A172 (cell line): ENCODE measurements at places on chromosomes 5 and 9. TPM values are rescaled to one million over a fixed set of nuclear protein-coding genes. Genes with fewer than 3 reads are reported as not detected.
A peak's percentile ranks its signal among the peaks of the same experiment; 100 is the strongest.

GRCh38 chr9:105385381-105385985 lies 62.4 kb upstream of the FSD1L start:
- peak; percentile 85 for DNase-seq

DNA sequence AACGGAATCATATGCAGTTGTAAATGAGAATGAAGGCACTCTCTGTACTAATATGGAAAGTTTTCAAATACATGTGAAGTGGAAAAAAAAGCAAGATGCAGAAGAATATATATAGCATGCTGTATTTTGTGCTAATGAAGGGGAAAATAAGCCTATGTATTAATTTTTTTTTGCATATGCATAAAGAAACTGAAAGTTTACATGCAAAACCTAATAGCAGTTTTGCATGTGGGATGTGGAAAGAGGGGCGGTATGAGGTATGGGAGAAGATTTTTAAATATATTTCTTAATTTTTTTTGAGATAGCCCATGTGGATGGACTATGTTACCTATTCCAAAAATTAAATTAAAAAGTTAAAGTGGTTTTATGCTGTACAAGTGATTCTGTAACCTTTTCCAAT lies 83.7 kb upstream of the IL12B start:
- no peak for DNase-seq

- no peak for DNase-seq
These were observed 144.9 kb downstream of the BARX1 start for GRCh38 chr9:93810028-93810971.

GRCh38 chr9:131329241-131329641 lies 39.7 kb downstream of the PLPP7 start:
- no peak for DNase-seq

DNA sequence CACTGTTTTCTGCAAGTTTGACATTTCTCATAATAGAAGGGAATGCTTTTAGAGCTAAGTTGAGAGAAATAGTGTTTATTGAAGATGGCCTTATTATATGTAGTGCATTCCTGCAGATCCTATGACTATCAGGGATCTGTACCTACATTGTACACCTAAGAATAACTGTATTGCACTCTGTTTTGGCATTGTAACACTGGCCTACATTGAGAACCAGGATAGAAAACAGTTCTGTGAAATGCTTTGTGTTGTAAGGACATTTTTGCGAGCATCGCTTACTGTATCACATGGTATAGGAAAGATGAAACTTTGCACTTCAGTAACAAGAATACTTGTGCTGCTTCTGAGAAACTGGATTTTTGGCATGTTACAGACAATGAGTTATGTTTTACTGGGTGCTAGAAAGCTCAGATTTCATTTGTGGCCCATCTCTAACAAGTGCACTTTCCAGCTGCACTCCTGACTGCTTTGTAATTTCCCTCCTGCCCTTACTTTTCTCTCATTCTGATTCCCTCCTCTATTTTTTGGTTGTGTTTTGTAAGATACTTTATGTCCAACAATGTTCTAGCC lies 30.6 kb downstream of the C9orf85 start:
- DNase-seq = no peak

DNA sequence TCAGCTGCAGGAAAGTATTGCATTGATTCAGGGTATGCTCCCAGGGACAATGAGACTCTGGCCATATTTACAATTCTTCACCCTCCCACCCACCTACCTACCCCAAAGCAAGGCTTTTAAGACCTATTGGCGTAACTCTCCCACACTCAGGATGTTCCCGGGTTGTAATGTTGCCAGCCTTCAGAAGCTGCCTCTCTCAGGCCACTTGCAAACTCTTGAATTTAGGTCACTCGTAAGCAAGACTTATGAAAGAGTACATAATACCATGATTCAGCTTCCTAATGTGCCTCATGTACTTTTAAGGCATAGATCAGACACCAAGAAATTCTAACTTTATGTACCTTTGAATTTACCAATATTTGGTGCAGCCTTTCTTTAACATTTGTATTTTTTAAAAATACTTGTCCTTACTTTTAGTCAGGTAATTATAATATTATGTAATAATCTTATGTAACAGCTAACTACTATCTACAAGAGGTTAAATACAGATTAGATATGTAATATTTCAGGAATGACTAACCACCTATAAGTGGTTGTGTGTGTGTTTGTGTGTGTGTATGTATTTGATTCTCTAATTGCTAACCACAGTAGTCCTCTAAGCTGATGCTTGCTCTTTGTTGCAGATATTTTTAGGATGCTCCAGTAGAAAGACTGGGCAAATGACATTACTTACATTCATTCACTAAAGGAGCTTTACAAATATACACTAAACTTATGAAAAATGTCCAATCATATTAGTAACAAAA lies 630.5 kb upstream of the MEF2C start:
- no peak for DNase-seq

GRCh38 chr5:39800042-39800601 lies 375.3 kb upstream of the DAB2 start:
- DNase-seq = no peak

DNA sequence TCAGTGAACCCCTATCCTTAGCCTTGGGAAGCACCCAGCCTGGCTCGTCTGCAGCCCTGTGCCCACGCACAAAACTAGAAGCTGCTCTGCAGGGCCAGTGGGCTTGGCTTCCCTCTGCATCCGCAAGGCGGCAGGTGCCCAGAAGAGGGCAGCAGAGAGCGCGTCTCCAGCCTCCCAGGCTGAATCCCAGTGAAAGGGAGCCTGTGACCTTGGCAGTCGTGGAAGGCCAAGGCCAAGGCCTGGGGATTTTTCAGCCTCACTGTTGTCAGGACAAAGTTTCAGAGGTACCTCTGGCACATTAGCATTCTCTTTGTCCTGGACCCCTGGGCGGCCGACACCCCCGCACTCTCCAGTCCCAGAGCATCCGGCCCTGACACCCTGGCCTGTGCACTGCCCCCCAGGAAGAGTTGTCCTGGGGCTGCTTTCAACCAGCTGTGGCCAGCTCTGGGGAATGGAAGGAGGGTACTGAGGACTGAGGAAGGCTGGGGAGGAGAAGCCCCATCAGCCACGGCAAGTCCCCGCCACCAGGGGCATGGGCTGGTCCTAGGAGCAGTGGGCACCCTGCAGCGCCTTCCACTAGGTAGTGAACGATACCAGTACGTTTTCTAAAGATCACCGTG lies 63.6 kb upstream of the IL17B start:
- peak; percentile 69 for DNase-seq

GRCh38 chr5:52846182-52846842 lies 58.6 kb downstream of the ITGA1 start:
- no peak for DNase-seq

DNA sequence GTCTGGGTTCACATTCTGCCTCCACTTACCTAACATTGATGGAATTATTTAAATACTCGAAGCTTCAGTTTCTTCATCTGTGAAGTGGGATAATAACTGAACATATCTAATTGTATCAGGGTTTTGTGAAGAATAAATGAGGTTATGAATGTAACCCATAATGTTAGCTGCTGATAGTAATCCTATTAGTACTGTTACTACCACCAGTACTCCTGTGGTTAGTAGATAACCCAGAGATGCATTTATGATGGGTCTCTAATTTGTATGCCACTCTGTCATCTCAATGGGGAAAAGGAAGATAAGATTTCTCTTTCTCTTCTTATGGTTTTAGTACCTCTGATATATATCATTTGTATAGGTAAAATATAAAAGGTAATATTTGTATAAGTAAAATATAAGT lies 16.0 kb downstream of the CPEB4 start:
- DNase-seq = no peak

DNA sequence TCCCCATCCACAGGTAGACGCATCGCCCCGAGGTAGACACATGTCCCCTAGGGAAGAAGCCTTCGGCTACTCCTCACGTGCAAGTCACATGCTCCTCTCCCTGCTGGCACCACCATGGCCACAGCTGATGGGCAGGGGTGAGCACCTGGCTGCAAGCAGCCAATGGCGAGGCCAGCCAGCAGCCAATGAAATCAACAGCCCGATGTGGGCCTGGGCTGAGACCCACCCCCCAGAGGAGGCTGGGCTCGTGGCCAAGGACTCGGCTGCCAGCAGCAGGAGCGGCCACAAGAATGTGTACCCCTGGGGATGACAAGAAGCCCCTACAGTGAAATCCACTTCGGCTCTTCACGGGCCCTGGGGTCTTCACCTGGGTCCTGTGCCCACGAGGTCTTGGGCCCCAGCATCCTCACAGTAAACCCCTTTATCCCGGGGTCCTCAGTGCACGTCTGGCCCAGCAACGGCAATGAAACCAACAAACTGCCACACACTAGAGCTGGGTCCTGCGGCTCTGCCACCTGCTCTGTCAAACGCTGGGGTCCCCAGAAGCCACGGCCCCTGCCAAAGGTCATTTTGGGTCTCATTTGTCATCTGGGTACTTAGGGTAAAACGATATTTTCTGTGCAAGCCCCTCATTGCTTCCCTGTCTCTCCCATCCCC lies 22.1 kb upstream of the PTGES start:
- no peak for DNase-seq

The LTC4S gene
- total RNA-seq = 8.6 and 13.4 TPM in 2 replicates

The PDLIM4 gene
- total RNA-seq = 0.05 TPM in 1 of 2 replicates, not detected in the other

The AQP7 gene
- 0.12 TPM in 1 of 2 replicates, not detected in the other for total RNA-seq

The GFI1B gene
- 0.19 and 0.47 TPM in 2 replicates for total RNA-seq

The SET gene
- 1,187 and 1,647 TPM in 2 replicates for total RNA-seq
